Heart right ventricle (tissue), 16 donors: ENCODE measurements at places on chromosomes 2 and 18. TPM values are rescaled to one million over a fixed set of nuclear protein-coding genes. Genes with fewer than 3 reads are reported as not detected.

Gene OTX1
- not detected for total RNA-seq

Gene RPRM
- total RNA-seq: not detected

Gene CAVIN2
- 99.5 TPM for total RNA-seq

Gene NPPC
- 0.47 TPM for total RNA-seq

Gene LINC00305
- total RNA-seq: not detected

Gene KLHL30
- 26.0 TPM for total RNA-seq

Gene HMSD
- not detected for total RNA-seq
